Vagina (tissue), 2 donors: ENCODE measurements at places on chromosomes 1 and 21.

GRCh38 chr21:34782506-34783360, 113.9 kb downstream of the CLIC6 start:
- no peak for DNase-seq

DNA sequence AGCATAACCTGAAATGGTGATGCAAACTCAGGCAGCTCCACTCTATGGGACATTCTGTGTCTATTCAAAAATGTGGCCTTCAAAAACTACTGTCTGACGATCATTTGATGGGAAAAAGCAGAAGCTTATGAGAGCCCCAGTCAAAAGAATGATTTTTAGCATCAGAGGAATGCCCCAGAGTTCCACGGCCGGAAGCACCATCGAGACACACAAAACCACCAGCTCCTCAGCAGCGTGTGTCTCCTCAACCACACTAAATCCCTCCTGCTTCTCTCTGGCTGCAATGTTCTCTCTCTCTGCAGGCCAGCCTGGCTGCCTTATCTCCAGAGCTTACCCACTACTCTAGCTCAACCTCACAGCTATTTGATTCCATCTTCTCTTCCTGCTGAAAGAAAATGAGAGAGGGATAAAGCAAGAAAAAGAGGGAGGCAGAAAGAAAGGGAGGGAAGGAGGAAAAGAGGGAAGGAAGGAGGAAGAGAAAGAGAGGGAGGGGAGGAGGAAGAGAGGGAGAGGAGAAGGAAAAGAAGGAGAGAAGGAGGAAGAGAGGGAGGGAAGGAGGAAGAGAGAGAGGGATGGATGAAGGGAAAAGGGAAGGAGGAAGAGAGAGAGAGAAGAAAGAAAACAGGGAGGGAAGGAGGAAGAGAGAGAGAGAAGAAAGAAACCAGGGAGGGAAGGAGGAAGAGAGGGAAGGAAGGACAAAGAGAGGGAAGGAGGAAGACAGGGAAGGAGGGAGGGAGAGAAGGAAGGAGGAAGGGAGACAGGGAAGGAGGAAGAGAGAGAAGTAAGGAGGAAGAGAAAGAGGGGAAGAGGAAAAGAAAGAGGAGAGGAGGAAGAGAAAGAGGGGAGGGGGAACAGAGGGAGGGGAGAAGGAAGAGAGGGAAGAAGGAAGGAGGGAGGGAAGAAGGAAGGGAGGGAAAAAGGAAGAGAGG, 33.5 kb upstream of the LAPTM5 start:
- no peak for DNase-seq

GRCh38 chr21:45027241-45028196, 46.9 kb upstream of the ADARB1 start:
- no peak for DNase-seq

- no peak for DNase-seq
These were observed 35.6 kb downstream of the MSTO1 start for GRCh38 chr1:155645648-155646047.

- no peak for DNase-seq
These were observed 7.9 kb downstream of the SPSB1 start for GRCh38 chr1:9300573-9300972.

DNA sequence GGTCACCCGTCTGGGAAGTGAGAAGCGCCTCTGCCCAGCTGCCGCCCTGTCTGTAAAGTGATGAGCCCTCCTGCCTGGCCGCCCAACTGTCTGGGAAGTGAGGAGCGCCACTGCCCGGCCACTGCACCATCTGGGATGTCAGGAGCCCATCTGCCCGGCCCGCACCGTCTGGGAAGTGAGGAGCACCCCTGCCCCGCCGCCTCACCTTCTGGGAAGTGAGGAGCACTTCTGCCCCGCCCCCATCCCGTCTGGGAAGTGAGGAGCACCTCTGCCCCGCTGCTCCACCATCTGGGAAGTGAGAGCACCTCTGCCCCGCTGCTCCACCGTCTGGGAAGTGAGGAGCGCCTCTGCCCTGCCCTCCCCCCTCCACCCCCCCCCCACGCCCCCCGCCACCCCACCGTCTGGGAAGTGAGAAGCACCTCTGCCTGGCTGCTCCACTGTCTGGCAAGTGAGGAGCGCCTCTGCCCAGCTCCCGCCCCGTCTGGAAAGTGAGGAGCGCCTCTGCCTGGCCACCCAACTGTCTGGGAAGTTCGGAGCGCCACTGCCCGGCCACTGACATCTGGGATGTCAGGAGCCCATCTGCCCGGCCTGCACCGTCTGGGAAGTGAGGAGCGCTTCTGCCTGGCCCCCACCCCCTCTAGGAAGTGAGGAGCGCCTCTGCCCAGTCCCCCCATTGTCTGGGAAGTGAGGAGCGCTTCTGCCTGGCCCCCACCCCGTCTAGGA, 4.5 kb upstream of the ZZZ3 start:
- no peak for DNase-seq

DNA sequence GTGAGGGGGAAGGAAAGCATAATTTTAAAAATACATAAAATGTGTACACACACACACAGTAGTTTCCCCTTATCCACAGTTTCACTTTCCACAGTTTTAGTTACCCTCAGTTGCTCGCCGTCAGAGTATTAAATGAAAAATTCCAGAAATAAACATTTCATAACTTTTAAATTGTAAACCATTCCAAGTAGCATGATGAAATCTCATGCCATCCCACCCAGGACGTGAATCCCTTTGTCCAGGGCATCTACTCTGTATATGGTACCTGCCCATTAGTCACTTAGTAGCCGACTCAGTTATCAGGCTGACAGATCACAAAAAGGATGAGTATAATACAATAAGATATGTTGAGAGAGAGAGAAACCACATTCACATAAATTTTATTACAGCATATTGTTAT, 36.2 kb downstream of the EPS15 start:
- no peak for DNase-seq

DNA sequence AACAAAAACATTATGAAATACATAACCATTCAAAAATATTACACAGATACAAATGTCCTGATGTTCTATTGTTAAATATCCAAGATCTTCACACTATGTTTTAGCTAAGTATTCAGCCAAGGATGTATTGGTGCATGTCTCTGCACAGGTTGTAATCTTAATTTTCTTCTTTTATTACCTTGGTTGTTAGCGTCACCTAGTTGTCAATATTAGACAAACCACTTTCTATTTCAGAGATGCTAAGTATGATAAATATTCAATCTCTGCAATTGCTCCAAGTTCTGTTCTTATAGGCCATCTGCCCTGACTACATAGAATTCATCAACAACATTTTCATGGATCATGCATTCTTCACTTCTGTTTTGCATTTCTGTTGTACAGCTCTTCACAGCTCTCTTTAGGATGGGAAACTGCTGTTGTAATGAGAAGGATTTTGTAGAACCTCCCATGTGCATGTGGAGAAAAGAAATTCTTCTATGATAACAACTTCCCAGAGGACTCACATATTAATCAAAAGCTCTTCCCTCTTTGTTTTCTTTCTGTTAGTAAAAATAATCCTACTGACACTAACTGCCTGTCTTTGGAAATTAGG, 380.1 kb downstream of the NUF2 start:
- no peak for DNase-seq

- no peak for DNase-seq
These were observed 6.9 kb upstream of the S100A2 start for GRCh38 chr1:153572569-153573015.

DNA sequence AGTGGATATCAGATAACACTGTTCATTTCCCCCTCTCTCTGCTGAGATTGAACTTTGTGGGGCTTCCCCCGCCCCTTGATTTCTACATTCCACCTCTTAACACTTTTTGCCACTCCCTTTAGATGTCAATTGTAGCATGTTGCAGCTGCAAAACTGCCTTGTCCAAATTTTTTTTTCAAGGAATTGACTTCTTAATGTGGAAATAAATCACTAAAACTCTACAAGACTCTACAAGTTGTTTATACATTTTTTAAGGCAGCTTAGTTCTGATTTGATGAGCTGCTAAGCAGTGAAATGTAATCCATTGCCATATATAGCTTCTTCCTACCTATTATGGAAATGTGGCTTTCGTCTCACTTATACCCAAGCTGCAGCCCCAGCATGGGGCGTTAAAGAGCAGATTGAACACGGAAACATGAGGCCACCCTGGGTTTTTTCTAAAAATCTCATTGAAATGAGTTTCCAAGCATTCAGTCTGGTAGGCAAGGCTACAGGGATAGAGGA, 132.2 kb downstream of the SYT2 start:
- DNase-seq: no peak

- no peak for DNase-seq
These were observed 47.0 kb downstream of the SLC37A1 start for GRCh38 chr21:42560517-42561179.

- DNase-seq: no peak
These were observed 13.0 kb upstream of the GORAB start for GRCh38 chr1:170518965-170519364.

GRCh38 chr1:23273450-23274133, 56.3 kb upstream of the HTR1D start:
- DNase-seq: no peak

DNA sequence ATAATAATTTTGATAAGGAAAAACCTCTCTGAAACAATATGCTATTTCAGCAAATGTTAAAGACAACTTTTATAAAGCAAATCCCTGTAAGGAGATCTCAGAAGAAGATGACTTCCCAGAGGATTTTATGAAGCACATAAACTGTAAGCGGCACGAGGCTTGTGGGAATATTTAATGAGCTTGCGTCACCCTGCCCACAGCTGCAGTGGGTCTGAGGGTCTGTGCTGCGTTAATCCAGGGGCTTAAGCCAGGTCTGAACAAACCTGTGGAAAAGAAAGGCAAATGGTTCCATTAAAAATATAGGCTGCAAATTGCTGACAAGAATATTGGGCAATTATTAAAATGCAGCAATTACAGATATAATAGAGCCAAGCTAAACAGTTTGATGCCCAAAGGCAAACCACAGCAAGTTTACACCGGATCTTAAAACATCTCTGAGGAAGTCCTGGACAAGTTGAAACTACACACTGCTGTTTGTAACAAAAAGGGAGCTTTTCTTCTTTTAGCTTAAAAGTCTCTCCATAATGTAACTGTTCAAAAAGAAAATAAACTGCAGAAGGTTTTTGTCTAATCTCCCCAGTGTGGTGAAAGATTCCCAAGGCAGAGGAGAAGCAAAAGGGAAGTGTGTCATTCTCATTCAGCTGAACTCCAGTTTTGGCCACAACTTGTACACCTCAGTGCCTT, 21.8 kb downstream of the TGFBR3 start:
- DNase-seq: no peak

- no peak for DNase-seq
These were observed 38.7 kb upstream of the DESI2 start for GRCh38 chr1:244614113-244614836.

DNA sequence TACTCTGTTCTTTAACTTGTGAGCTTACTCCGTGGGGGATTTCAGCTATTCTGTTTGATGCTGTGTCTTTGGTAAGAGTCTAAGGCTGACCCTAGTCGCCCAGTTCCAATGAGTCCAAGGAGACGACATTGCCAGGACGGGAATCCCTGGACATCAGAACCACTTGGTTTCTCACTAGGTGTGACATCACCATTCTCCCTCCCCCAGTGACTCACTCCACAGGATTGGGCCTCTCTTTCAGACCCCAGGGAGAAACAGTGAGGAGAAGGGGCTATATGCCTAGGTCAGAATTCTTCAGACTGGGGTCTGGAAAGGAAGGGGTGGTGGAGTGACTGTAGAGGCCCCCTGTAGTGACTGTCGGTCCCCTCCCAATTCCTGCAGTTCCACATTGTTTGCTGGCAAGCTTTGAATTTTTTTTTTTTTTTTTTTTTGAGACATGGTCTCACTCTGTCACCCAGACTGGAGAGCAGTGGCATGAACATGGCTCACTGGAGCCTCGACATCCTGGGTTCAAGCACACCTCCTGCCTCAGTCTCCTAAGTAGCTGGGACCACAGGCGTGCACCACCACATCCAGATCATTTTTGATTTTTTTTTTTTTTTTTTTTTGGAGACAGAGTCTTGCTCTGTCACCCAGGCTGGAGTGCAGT, 21.3 kb downstream of the ALPL start:
- DNase-seq: no peak

- DNase-seq: no peak
These were observed 65.0 kb upstream of the SLC22A15 start for GRCh38 chr1:115911294-115911693.

DNA sequence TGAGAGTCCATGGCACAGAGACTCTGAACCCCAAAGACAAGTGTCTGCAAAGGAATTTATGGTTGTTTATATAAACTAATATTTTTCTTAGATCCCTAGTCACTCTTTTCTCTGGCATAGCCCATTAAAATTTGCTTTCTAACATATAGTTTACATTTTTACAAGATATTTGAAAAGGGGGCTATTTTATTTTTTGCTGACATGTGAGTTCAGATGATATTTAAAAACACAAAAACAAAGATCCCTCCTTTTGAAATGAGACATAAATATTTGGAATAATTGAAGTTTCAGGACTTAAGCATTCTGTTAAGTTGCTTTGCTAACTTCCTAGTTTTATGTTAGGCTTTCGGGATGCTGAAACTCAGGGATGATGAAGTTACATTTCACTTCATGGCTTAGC, 86.1 kb downstream of the CDC14A start:
- no peak for DNase-seq

DNA sequence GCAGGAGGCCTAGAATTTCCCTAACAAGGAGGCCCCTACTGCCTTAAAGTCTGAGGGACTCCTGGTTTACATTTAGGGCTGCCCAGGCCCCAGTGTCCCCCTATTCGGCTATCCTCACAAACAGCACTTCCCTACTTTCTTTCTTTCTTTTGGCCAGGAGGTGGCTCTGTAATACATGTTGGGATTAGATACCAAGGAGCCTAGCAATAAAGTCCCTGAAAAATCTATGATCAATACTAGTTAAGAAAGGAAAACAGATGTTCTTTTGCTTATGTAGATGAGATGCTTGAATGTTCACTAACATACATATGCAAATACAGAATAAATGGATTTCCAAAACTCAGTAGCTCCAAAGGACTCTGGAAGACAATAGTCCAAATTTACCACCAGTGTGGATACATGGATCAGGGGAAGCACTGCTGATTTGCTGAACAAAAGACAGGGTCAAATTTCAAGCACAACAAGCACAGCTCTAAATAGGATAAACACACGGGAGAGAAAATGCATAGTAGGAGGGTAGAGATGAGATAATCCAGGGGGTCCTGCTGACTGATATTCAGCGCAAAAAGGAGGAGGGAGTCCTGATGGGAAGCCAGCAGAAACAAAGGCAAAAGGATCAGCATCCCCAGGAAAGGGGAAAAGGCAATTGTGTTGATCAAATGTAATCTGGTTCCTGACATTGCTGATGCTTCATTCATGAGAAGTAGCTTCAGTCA, 240.0 kb downstream of the NUF2 start:
- no peak for DNase-seq

DNA sequence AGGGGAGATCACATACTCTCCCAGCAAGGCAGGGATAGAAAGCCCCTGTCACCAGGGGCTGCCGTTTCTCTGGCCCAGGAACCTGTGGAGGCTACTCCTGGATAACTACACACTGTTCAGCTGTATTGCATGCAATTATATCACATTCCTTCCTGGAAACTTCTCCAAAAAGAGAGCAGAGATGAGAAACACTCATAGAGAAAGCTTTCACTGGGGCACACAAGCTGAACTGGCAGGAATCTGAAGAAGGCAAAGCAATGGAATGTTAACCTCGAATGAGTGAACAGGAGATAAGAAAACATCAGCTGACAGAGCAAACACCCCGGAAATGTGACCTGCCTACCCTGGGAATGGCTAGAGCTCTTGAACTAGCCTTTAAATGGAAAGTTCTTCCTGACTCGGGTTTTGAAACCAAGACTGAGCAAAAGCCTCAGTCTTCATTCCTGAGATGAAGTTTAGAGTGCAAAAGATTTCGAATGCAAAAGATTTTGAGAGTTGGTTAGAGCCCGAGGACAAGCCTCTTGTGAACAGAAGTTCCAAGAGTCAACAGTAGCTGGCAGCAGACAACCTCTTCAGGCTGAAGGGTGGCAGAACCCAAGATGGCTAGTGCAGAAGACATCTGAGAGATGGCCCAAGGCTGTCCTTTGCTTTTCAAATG, 32.3 kb downstream of the CCN1 start:
- DNase-seq: no peak
